MM.1S (cell line): ENCODE measurements at places on chromosomes 7 and 10.

- no peak for DNase-seq
Measured at GRCh38 chr10:811379-812175, 119.9 kb downstream of the LARP4B start.

DNA sequence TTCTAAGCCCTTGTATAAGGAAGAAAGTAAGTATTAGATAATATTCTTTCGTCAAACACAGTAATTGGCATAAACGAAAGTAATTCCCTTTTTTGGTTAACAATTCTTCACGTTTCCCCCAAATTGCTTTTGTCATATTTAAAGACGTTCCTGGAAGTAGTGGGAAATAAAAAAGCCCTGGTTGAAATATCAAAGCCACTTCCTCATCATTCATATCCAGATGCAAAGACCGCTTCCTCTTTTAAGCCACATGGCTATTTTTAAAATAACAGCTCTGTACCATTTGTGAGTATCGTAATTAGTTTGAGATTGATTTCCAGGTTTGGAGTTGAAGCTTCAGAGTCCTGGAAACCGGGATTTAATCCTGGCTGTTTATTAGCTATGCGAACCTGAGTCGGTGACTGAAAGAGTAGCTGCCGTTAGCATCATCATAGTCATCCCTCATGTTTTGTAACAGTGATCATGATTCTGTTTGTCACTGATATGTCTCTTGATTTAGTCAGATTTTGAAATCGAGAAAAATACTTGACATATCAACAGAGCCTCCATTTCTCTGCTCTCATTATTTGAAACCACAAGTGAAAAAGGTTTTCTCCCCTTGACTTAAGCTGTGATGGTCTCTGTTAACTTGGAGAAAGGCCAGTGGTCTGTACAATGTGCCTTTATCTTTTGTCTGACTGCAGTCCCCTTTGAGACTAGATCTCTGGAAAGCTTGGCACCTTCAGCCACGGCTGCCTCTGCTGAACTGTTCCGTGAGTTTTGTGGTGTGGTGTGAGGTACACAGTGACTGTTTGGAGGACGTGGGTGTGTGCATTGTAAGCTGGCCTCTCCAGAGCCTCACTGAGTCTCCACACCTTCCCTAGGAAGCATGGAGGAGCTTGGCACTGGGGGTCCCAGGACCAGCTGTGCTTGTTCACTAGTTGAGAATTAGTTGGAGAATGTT lies 18.1 kb downstream of the OPTN start:
- DNase-seq: no peak

DNA sequence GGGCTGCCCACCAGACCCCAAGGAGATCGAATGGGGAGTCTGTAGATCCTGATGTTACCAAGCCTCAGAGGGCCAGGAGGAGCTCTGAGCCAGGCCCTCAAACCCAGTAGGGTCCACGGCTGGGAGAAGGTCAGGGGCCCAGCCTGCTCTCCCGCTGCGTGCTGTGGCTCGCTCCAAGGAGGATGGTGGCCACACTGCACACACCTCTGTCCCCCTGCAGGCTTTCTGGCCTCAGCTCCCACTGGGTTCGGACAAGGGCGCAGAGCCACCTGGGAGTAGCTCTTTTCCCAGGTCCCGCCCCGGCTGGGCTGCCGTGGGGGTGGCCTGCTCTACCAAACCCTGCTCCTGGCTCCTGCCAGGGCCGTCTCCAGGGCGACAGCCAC lies 175.8 kb downstream of the ZNF248 start:
- DNase-seq: no peak

- DNase-seq: no peak
Measured at GRCh38 chr10:50576245-50576815, 47.4 kb downstream of the SGMS1 start.

DNA sequence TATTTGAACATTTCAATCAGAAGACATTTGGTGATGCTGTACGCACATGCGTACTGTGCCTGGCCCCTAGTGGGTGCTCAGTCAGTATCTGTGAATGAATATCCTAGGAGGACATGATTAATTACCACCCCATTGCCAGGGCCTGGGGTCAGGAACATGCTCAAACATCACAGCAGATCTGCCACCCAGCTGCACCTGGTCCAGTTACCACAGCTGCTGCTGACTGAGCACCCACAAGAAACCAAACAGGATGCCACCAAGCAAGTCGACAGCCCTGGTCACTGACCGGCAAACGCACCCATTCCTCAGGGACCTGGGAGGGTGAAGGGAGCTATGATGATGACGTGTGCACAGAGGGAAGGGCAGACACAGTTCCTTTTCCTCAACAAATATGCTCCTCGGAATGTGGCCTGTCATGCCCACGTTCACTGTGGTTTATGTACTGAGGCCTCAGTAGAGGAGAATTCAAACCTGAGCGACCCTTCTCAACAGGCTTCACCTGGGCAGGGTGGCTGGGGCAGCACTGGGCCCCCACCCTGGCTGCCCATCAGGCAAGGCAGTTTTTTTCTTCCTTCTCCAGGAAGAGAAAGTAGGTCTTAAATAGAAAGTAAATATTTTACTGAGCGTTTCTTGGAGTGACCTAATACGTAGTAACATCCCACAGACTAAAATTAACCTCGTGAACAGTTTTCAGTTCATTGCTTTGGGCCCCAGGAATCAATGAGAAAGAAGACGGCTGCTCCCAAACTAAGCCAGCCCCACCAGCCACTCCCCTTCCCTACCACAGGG lies 13.4 kb downstream of the CTBP2 start:
- DNase-seq: peak; percentile 54

DNA sequence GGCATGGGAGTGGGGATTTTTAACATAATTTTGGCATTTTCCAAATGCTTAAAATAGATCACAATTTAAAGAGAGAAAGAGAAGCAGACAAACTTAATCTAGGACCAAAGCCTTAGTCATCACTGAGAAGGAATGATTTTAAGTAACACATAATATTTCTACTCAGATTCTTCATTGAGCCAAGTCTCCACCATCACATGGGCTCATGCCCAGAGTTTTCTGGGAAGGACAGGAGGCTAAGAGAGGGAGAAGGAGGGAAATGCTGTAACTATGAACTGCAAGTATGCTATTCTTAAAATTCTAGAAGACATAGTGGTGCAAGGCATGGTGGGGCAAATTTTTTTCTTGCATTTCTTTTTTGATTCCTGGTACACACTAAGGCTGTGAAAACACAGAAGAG lies 23.8 kb upstream of the UBE2D1 start:
- DNase-seq: no peak

DNA sequence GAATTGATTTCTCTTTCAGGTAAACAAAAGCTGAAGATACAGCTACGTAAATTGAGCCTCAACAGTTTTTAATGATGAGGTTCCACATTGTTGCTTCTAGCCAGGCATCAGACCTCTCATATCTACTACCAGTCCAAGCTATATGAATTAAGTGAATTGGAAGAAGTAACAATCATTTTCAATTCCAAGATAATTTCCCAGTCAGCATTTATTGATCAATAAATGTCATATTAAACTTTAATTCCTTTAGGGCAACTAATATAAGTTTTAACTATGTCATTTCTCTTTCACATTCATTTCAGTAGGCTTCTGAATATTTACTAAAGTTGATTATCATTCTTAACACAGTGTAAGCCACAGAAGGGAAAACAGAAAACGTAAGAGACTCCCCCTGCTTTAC lies 1413.7 kb upstream of the CELF2 start:
- no peak for DNase-seq

- DNase-seq: no peak
Measured at GRCh38 chr7:32489788-32490126, 423 bp downstream of the LSM5 start.

GRCh38 chr10:99700649-99701048 lies 31.3 kb downstream of the COX15 start:
- no peak for DNase-seq

- DNase-seq: no peak
Measured at GRCh38 chr10:33187427-33187999, 147.0 kb downstream of the NRP1 start.

GRCh38 chr10:119005362-119006043 lies 24.0 kb upstream of the NANOS1 start:
- DNase-seq: no peak

DNA sequence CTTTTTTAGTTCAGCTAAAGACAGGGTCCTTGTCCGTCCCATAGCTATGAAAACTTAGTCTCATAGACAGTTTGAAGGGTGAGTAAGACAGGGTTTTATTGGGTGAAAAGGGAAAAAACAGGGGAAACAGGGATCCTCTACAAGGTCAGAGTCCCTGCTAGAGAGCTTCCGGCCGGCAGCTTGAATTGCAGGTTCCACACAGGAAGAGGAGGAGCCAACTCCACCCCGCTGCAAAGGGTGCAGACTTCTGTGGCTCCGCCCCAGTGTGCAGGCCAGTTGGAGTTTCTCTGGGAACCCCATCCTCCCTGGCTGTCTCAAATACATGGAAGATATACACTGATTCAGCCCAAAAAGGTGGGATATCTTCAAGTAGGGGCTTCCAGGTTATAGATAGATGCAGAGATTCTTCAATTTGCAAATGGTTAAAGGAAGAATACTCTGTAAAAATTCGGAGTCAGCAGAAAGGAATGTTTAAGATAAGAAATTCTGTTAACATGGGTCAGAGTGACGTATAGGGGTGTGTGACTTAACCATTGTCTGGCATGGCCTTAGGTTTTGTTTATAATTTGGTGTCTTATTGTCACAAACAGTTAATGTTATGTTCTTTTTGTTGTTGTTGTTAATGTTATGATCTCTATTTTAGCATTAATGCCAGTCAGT lies 34.6 kb upstream of the HECW1 start:
- no peak for DNase-seq

GRCh38 chr10:21336476-21337170 lies 188.9 kb downstream of the SKIDA1 start:
- DNase-seq: no peak

- no peak for DNase-seq
Measured at GRCh38 chr7:42722716-42723115, 189.2 kb downstream of the C7orf25 start.

DNA sequence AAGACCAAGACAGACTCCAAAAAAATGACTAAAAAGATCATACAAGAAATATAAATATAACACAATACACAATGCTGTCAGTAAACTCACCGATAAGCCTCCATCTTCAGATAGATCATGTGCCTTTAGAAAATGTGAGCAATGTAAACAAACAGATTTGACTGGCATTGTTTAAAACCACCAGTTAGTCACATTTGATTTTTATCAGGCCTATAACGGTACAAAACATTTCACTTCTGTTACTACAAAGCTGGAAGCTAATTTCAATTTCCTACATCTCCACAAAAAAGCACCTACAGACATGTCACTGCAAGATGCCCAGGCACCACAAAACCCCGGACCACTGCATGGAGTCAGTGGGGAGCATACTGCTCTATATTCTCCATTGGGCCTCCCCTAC lies 18.9 kb downstream of the SGMS1 start:
- DNase-seq: no peak

- no peak for DNase-seq
Measured at GRCh38 chr7:2013381-2014311, 219.1 kb downstream of the MAD1L1 start.

DNA sequence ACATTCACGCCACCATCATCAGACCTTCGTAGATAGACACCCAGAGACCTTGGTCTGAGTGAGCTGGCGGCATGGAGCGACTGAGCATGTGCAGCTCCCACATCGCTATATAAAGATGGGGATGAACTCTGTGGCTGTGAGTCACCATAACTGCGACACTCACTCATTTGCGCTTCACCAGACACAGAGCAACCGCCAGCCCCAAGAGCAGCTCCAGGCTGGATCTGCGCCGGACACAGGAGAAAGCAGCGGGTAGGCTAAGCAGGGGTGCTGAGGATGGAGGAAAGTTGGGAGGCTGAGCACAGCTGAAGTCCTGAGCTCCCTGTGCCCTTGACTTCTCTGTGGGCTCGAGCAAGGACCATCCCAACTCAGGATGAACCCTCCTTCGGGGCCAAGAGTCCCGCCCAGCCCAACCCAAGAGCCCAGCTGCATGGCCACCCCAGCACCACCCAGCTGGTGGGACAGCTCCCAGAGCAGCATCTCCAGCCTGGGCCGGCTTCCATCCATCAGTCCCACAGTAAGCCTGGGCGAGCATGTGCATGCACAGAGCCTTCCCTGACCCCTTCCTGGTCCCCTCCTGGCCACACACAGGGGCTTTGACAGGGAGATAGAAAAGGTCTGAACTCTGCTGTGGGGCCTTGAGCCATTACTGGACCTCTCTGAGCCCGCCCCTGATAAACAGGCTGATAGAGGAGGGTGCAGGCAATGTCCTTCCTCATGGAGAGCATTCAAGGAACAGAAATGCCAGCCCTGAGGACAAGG lies at the start of gene OPN4:
TSS of gene OPN4 (plus strand) at position 137 of the 762 bp plus-strand sequence. CDS start at position 374, 237 bp downstream.
- no peak for DNase-seq

DNA sequence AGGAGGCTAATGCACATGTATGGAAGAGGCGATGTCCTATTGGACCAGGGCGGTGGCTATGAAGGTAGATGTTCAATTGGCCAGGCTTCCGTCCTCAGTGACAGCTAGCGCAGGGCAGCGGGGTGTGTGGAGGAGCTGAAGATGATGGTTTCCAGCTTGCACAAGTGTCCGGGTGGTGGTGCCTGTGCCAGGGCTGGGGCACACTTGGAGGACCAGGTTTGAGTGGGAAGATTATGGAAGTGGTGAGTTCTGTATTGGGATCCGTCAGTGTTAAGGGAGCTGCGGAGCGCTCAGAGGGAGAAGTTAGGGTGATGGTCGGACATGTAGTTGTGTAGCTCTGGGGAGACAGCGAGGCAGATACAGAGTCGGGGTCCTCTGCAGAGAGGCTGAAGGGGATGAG lies 8.5 kb upstream of the TBL2 start:
- DNase-seq: no peak

DNA sequence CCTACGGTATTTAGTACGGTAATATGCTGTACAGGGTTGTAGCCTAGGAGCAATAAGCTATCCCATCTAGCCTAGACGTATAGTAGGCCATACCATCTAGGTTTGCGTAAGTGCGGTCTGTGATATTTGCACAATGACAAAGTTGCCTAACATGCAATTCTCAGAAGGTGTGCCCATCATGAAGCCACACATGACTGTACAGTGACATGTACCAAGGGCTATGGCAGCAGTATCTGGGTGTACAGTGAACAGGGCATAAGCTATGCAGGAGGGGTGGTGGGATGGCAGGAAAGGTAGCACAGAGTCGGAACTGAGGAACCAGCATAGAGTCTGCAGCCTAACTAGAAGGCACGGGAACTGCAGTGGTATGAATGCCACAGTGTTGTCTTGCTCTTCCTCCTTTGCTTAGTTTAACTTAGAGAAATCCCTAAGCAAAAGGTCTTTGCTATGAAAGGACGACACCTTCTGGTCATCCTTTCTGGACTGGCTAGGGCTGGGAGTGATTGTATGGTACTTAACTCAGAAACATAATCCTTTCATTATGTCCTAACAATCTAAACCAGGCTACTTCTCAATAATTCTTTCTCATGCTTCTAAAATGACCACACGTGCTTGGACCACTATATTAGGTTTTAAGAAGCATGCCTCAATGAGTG lies 93.5 kb downstream of the DYNC1I1 start:
- DNase-seq: no peak

DNA sequence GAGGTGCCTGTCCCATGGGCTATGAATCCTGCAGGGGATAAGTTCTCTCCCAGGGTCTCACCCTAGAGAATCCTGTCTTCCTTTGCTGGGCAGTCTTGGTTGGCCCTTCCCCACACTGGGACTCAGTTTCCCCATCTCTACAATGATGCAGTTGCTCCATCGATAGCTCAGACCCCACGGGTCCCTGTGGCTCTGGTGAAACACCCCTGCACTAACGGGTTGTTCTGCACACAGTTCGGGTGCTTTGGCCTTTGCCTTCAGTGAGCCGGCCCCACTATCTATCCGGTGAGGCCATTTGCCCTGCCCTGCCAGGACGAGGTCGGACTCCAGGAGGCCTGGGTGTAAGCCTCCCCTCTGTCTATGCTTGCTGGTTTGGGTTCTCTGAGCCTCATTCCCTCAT lies 76.5 kb upstream of the PCBD1 start:
- DNase-seq: no peak

GRCh38 chr10:11215471-11215870 lies 197.8 kb downstream of the CELF2 start:
- no peak for DNase-seq
